ENCODE measurements at places on chromosomes 4 and X.

DNA sequence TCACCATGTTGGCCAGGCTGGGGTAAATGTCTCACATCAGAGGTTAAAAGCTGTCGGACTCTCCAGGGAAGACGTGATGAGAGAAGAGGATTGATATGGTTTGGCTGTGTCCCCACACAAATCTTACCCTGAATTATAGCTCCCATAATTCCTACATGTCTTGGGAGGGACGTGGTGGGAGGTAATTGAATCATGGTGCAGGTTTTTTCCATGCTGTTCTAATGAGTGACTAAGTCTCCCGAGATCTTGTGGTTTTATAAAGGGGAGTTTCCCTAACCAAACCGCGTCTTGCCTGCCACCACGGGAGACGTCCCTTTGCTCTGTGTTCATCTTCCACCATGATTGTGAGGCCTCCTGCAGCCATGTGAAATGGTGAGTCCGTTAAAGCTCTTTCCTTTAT is 64.4 kb downstream of the ASMT start:
- no peak for DNase-seq

DNA sequence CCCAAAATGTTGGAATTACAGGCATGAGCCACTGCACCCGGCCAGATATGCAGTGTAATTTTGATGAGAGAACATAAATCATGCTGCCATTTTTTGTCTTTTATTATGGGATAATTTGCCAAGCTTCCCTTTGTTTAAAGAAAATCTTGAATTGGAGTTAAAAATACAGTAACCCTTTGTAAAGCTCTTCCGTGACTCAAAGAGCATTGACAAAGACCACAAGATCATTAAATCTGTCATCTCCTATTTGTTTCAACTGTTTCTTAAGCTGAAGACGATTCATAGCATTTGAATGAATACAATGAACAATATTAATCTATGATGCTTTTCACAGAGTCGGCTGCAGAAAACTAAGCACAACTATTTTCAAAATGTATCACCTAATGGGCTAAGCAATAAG is 132.6 kb downstream of the ANAPC4 start:
- DNase-seq: no peak

DNA sequence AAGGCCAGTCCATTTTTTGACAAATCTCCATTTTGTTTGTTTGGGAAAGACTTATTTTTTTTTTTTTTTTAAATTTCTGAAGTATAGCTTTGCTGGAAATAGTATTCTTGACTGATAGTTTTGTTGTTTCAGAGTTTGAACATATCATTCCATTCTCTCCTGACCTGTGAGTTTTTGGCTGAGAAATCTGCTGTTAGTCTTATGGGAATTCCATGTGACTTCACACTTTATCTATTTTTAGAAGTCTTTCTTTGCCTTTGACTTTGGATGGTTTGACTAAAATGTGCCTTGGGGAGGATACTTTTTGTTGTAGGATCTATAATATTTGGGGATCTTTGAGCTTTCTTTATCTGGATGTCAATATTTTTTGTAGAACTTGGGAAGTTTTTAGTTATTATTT is 10.7 kb upstream of the ADAM29 start:
- no peak for DNase-seq

GRCh38 chr4:55866290-55866907 is 13.0 kb downstream of the EXOC1 start:
- DNase-seq: no peak

DNA sequence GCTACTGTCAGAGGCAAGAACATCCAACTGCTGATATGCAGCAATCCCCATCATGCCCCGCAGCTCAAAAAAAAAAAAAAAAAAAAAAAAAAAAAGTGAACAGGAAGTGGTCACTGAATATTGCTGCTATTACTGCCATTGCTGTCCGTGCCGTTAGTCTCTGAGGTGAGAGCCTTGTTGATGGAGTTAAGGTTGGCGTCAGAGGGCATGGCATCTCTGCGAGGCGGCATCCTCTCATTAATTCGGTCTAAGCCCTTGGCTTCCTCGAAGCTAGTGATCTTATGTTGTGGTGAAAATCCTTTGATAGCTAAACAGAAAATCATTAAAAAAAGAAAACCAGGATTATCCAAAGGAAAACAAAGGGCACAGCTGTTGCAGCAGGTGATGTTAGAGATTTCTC is 321.6 kb downstream of the PPP3CA start:
- no peak for DNase-seq

- no peak for DNase-seq
These were observed 87.7 kb upstream of the SHISA3 start for GRCh38 chr4:42309361-42310260.

DNA sequence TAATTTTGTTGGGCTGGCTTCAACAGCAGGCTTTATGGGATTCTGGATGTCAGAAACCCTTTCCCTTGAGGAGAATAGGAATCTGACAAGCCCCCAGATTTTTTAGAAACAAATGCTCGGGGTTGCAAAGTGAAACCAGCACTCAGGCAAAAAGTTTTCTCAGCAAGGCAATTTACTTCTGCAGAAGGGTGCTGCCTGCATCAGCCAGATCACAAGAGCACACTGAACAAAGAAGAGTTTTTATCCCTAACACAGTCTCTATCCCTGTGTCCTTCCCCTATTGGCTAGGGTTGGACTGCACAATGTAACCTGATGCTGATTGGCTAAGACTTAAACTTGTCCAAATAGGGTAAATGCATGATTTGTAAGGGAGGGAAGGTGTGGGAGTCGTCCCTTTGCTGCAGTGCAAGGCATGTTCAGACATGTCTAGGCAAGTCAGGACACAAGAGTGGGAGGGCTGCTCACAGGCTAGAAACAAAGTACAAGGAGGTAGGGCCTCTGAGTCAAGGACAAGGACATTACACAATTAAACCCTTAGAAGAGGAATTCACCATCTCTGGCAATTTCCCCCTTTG is 175.8 kb downstream of the CCNG2 start:
- no peak for DNase-seq
